ENCODE measurements at places on chromosomes 5 and 9.

DNA sequence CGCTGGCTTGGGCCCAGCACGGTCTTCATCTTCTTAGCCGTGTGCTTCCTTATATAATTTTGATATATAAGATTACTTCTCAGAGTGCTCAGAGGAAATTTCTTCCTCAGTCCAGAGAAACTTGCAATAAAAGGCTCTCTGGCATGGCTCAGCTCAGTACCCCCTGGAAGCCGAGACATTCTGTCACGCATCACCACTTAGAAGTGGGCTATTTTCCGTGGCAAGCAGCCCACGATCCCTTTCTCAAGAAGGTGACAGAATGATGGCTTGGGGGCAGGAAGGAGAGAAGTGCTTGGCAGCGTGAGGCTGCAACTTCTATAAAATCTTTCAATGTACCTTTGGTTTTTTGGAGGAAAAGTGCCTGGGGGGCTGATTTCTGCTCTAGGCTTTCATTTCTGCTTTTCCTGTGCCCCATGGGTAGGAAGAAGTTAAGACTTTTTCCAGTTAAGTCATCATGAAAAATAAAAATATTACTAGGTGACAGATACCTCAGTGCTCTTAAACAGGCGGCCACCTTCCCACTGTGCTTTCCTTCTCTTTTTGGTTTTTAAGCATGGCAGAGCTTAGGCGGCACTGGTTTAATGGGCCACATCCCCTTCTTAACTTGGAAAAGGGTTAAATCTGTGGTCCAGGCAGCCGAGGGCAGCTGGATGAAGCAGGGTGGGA, 104.6 kb downstream of the MVB12B start:
- no peak for DNase-seq

DNA sequence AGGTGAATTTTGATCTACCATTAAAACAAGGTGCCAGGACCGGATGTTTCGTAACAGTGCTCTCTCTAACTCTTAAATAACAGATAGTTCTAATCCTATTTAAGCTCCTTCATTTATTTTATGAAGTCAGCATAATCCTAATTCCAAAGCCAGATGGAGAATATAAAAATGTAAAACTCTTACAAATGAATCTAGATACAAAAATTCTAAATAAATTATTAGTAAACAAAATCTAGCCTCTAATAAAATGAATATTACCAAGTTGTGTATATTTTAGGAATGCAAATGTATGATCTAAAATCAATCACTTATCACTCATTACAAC, 32.4 kb upstream of the IL33 start:
- DNase-seq, result no peak

DNA sequence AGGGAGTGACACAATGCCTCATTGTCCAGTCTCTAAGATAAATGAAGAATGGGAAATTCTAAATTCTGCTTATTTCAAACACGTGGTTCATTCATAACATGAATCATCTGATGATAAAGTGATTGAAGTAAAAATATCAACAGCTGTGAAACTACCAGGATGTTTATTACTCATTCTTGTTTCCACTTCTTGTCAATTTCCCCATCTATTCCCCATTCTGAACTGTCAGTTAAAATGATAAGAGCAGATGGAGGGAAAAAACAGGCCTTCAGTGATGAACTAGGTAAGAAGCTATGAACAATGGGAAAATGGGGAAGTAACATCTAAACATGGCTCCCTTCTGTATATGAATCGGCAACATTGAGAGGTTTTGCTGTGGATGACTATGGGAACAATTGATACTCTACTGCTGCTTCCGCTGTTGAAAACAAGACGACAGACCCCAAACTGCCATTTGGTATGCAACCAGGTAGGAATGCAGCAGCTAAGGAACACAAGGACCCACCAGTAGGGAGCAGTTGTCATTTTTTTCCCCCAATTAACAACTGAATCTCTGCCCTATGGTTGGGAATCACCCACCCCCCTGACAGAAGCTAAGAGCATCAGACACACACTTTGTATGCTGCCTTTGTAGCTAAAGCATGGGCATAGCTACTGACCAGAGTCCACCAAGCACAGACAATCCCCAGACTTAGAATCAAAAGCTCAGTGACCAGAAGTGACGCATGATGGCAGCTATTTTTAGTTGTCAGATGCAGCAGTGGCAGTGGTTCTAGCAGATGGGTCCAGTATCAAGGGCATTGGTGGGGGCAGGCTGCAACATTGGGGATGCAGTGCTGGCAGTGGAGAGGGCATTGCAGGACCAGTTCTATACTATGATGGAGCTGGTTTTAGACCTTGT, 52.9 kb upstream of the ZNF366 start:
- no peak for DNase-seq

GRCh38 chr5:104606258-104606829, 1043.8 kb upstream of the NUDT12 start:
- DNase-seq, result no peak

- no peak for DNase-seq
Observed at GRCh38 chr5:157335534-157336422, 69.9 kb downstream of the CYFIP2 start.

DNA sequence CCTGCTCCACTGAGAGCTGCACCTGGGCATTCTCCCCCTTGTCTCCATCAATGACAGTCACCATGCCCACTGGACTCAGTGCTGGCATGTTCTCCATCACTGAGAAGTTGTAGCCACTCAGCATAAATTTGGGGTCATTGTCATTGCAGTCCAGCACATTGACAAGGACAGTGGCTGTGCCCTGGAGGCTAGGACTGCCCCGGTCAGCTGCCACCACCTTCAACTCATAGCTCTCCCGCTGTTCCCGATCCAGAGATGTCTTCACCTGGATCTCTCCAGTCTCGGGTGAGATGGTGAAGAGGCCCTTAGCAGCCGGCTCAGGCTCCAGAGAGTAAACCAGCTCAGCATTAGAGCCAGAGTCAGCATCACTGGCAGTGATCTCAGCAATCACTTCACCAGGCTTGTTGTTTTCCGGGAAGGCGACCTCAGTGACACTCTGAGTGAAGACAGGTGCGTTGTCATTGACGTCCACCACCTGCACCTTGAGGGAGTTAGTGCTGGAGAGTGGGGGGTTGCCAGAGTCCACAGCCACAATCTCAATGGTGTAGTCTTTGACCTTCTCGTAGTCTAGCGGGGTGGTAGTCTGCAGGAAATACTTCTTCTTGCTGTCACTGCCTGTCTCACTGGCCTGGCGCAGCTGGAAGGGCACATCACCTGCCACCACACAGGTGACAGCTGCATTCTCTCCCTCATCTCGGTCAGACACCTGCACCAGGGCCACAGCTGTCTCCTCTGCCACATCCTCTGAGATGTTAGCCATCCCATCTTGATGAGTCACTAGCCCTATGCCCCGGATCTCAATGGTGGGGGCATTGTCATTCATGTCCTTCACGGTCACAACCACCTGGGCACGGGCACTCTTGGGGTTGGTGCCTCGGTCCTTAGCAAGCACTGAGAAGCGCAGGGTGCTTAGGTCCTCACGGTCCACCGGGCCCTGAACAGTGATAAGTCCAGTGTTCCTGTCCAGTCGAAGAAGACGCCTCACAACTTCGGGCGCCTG, 13.5 kb downstream of the PCDH1 start:
- DNase-seq, result no peak
